Epithelial cell of esophagus (primary cell): ENCODE measurements at places on chromosomes 12 and 14.

DNA sequence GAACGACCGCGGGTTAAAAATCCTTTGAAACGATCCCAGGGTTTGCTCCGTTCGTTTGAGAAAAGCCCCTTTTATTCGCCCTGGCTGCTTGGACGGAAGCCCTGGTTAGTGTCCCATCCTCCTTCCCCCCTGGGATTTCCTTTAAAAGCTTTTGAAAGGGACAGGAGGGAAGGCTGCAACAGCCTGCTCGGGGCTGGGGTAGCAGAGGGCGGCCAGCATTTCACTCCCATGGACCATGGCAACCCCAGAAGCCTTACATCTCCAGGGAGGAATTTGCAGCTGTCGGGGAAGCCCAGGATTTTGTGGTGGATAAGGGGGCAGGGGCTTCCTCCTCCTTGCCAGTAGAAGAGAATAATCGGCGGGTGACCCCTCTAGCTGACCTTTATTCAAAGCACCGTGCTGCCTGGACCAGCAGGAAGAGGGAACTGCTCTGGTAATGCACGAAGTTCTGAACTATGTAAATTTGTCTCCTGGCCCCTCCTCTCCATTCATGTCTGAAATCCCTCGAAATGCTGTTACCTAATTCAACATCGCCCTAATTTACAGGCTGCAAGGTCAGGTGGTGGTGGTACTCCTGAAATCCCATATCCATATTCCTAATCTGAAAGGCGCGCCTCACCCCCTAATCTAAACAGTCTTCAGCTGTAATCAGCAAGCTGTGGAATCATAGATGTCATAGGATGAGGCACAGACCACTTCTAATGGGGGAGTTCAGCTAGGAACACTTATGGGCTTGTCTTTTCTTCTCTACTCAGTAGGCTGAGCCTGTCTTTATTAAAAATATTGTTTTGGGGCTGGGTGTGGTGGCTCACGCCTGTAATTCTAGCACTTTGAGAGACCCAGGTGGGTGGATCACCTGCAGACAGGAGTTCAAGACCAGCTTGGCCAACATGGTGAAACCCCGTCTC is 1.0 kb upstream of the CLIP1 start:
- peak; percentile 43 for DNase-seq

GRCh38 chr12:6329703-6330064 is 12.2 kb downstream of the TNFRSF1A start:
- no peak for DNase-seq

DNA sequence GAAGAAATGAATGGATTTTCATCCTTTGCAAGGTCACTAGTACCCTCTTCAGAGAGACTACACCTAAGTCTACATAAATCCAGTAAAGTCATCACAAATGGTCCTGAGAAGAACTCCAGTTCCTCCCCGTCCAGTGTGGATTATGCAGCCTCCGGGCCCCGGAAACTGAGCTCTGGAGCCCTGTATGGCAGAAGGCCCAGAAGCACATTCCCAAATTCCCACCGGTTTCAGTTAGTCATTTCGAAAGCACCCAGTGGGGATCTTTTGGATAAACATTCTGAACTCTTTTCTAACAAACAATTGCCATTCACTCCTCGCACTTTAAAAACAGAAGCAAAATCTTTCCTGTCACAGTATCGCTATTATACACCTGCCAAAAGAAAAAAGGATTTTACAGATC is 40.8 kb downstream of the SPATA7 start:
- DNase-seq: no peak

DNA sequence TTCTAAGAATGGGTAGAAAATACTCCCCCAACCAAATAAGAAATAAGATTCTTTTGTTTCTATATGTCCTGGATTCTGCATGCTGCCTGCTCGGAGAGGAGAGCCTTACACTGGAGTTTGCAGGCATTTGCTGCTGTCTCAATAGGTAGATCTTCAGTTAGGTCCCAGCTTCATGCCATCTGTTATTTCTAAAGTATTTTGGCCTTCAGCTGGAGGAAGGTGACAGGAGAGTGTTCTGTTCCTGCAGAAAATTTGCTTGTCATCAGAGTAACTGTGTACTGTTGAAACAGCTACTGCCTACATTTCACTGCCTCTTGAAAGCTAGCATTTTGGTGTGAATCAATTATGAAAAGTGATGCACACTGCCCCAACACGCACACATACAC is 966.9 kb downstream of the NRXN3 start:
- DNase-seq: no peak

DNA sequence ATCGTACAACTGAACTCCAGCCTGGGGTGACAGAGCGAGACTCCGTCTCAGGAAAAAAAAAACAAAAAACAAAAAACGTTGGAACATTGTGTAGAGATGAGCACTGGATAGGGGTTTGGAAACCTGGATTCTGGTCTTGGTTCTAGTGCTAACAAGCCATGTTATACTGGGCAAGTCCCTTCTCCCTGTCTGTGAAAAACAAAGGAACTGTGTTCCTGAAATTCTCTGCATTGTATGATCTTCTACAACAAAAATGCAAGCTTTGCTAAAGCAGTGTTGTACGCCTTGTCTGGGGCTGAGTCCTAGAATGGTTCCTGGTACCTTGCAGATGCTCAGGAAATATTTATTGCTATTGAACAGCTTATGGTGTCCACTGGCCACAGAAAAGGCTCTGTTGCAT is 13.4 kb downstream of the GPRC5D start:
- no peak for DNase-seq

- no peak for DNase-seq
These were observed 6.4 kb downstream of the PDE1B start for GRCh38 chr12:54555670-54556257.

DNA sequence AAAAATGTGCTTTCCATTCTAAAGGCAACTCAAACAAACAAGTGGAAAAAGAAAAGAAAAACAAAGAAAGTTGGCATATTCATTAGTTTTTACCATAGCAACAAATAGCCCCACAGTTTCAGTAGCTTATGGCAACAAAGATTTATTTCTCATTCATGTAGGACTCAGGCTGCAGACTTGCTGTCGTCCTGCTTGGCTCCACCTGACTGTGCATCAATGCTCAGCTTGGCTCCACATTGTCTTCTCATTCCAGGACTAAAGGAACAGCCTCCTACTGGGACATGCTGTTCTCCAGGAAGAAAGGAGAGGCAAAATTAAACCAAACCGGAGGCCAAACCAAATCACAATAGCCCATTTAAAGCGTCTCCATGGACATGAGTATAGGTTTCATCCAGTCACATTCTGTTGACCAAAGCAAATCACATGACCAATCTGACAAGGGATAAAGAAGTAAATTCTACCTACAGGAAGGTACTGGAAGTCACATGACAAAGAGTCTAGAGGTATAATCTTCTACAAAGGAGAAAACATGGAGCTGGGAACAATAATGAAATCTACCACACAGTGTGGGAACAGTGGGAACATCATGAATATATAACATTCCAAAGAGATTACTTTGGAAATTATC is 222.5 kb downstream of the PIK3C2G start:
- no peak for DNase-seq

- DNase-seq: no peak
These were observed 66.2 kb upstream of the PNMA1 start for GRCh38 chr14:73780391-73780790.

- DNase-seq: peak; percentile 97
These were observed 51.6 kb downstream of the GPATCH2L start for GRCh38 chr14:76203086-76204001.

GRCh38 chr12:100612606-100613005 is 39.1 kb downstream of the GAS2L3 start:
- no peak for DNase-seq

DNA sequence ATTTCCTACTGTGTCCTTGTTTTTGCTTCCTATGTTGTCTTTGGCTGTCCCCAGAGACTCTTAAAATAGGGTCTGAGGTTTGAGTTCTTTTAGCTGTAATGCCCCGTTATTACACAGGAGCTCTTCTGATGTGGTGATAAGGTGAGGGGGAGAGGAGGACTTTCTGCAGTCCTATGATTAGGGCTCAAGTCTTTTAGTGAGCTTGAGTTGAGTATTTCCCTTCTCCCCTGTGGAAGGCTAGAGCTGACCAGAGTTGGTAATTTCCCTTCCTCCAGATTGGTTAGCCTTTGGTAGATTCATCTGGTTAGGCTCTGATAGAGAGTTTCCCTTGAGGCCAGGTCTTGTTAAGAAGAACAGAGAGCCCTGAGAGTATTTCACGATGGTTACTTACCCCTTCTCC is 4.3 kb upstream of the HIF1A start:
- DNase-seq: no peak

DNA sequence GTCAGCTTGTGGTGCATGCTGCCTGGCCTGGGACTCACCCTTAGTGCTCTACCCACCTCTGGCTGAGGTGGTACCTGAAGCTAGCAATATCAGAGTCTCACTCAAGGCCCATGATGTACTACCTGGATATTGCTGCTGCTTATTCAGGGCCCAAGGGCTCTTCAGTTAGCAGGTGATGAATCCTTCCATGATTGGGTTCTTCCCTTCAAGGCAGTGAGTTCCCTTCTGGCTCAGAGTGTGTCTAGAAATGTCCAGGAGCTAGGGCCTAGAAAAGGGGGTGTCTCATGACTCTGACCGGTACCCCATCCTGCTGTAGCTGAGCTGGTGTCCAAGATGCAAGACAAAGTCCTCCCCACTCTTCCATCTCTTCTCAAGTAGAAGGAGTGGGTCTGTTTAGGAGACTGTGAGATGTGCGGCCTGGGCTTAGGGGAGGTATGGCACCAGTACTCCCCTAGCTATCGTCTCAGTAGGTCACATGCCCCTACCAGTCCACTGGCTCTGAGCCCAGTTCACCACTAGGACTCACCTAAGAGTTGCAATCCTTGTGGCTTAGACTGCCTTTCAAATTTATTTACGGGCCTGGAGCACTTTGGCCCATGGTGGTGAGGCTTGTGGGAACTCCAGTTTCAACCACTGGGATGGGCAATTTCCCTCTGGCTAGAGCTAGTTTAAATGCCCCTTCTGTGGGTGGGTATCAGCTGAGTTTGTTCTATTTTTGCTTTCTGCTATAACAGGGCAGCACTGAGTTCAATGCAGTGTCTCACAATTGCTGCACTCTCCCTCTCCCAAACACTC is 12.2 kb downstream of the PRORP start:
- no peak for DNase-seq

- no peak for DNase-seq
These were observed 30.3 kb downstream of the NDUFA12 start for GRCh38 chr12:94973221-94973620.

- no peak for DNase-seq
These were observed 999.3 kb downstream of the VRK1 start for GRCh38 chr14:97796511-97796910.

DNA sequence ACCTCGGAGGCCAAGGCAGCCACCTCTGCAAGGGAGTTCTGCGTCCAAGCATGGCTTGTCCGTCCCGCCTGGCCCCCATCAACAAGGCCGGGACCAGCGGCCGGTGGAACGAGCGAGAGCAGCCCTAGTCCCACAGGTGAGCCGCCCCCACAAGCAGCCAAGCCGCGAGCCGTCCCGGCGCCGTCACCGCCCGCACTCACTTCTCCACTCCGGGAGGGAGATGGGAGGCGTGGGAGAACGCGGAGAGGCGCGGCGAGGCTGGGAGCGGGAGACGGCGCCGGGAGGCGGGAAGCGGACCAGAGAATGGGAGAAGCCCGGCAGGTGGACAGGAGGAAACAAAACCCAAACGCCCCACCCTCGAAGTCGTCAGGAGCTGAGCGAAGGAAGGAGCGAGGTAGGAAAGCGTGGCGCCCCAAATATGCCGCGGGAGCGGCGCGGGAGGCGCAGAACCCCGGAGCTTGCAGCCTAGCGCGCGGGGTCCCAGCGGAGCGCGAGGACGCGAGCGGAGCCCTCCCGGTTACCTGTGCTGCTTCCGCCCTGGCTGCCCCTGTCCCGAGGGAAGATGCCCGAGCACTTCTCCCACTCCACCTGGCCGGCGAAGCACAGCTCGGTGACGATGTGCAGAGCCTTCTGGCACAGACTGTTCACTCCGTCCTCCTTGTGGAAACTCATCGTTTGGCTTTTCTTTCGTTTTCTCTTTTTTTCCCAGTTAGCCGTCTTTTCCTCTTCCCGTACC is 600 bp downstream of the SYT10 start:
- DNase-seq: peak; percentile 32

DNA sequence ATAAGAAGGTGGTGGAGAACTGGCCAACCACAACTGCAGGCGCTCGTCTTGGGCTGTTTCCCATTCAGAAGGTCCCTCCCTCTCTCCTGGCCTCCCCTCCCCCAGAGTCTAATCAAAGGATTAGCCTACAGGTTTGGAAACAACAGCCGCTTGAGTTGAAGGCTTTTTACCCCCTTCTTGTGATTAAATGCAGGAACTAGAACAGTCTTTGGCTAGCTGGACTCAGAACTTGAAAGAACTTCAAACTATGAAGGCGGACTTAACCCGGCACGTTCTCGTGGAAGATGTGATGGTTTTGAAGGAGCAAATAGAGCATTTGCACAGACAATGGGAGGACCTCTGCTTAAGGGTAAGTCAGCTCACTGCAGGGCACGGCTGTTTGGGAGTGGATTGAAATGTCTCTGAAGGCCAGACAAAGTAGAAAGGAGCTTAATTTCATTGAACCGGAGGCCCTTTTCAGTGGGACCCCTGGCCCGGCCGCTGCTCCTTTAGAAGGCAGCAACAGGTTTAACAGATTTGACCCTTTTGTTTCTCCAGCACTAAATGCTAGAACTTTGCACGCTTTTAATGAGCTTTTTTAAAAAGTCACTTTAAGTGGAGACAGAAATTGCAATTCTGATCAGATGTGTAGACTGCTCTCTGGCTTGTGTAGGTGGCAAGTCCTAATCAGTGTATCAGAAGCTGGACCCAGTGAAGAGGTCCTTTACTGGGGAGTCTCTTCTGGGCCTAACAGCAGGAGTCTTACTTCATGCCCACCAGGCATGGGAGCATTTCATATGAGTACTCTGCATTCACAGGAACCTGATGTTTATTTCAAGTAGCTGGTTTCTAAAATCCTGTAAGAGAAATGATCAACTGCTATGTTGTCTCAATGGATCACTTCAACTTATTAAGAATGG is 107.7 kb downstream of the ESR2 start:
- DNase-seq: no peak

DNA sequence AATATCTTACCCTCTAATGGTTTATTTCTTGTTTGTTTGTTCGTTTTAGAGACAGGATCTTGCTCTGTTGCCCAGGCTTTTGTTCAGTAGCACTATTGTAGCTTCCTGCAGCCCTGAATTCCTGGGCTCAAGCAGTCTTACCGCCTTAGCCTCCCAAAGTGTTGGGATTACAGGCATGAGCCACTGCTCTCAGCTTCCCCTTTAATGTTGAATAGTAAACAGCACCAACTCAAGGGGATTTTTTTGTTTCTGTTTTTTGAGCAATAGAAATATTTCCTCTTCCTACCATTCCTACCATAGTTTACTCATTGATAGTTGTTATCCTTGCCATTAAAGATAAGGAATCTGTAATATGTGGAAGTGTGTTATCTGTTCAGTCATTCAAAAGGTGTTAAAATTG is 10.7 kb downstream of the ARID4A start:
- no peak for DNase-seq
